ENCODE measurements at places on chromosomes 12 and 14.
A peak's percentile ranks its signal among the peaks of the same experiment; 100 is the strongest.

- no peak for DNase-seq
These were observed 99.3 kb downstream of the TBX5 start for GRCh38 chr12:114306646-114307045.

DNA sequence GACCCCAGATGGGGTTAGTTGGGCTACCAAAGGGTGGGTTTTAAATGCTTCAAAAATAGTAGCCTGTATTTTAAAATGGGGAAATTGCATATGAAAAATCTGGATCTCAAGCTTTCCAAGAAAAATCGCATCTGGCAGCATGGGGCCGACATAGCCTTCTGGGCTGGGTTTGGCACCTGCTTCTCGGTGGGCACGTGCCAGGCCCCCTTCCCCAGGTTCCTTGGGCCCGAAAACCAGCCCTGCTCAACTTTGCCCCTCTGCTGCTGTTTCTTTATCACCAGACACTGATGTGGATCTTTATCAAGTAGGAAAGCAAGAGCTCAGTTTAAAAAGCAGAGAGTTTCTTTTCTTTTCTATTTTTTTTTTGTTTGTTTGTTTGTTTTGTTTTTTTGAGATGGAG lies 95.1 kb downstream of the DICER1 start:
- no peak for DNase-seq

DNA sequence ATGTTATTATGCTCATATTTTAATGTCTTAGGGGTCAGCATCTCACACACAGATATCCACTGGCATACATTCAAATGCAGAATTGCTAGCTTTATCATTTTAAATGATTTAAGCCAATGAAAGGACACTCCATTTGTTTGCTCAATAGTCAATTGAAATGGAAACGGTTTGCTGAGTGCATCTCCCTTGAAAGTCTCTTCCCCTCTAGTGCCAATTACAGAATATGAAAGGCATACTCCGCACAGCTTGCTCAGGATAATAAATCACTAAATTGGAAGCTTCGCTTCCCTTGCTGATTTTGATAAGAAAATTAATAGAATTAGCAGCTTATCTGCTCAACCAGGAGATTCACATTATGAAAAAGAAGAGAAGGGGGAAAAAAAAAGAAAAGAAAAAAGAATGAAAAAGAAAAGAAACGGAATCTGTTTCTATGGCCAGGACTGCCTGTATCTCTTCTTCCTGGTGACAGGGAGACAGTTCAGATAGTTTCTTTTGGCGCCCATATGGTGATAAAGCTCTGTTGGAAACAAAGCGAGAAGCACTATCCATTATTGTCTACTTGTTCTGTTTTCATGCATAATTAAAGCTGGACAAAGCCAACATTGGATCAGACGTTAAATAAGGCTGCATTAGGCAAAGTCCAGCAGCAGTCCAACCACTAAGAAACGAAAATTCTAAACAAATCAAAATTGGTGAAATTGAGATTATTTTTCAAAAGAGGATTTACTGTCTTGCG lies 225.0 kb downstream of the GXYLT1 start:
- DNase-seq = no peak

DNA sequence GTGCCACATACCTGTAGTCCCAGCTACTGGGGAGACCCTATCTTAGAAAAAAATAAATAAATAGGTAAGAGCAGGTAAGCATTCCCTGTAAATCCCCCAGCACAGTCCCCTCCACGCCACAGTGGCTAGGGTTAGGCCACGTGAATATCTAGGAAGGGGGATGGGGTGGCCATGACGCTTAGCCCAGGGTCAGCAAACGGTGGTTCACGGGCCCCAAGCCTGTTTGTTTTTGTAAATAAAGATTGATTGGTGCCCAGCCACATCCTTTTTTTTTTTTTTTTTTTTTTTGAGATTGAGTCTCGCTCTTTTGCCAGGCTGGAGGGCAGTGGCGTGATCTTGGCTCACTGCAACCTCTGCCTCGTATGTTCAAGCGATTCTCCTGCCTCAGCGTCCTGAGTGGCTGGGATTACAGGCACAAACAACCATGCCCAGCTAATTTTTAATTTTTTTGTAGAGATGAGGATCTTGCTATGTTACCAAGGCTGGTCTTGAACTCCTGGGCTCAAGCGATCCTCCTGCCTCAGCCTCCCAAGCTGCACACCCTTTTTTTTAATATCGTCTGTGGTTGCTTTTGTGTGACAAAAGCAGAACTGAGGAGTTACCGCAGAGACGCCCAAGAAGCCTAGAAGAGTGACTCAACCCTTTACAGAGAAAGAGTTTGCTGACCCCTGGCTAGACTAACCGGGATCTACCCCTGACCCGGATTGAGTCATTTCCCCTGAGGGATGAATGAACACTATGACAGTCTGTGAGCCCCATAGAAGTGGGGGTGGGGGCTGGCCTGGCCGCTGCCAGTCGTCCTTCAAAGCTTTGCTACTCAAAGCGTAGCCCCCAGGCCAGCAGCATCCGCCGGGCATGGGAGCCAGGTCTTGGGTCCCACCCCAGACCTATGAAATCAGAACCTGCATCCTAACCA lies 113.7 kb upstream of the NCOR2 start:
- DNase-seq = peak; percentile 93

DNA sequence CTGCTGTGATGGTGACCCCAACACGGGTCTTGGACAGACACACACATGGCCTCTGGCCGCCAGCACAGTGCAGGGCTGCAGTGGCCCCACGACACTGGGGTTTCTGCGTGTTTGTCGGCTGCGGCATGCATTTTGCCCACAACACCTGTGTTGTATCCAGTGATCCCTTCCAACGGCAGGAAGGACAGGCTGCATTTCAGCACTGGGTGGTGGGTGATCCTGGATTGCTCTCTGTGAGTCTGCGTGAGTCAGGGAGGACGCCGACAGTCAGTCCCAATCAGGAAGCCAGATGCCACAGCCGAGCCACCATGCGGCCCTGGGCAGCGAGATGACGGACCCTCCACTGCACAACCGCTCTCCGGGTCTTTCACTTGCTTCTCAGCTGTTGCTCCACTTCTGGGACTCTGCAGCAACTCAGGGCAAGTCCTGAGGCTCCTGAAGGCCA lies 20.6 kb downstream of the LRTM2 start:
- no peak for DNase-seq

GRCh38 chr12:27309293-27309994 lies 23.2 kb upstream of the BMAL2 start:
- DNase-seq = no peak
